NCI-H1694 treated with DMSO at 0.1 percent for 48 hours (cell line): ENCODE measurements at places on chromosomes 4 and X.

DNA sequence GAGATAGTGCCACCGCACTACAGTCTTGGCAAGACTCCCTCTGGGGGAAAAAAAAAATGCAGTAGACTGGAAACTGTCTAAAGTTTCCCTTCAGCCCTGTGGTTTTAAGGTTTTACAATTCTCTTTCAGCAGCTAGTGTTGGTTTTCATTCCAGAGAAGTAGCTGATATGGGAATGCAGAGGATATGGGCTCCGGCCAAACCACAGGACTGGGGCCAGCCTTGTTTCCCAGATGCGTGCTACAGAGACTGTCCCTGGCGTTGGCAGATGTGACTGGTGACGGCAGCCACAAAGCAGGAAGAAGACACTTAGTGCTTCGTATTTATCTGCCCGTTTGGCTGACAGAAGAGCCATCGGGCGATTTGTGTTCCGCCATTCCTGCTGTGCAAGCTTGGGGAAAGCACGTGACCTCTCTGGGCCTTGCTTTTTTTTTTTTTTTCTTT lies 43.2 kb downstream of the ZBTB49 start:
- no peak for DNase-seq

- DNase-seq, result no peak
These were observed 144.5 kb downstream of the APBB2 start for GRCh38 chr4:41069838-41070237.

DNA sequence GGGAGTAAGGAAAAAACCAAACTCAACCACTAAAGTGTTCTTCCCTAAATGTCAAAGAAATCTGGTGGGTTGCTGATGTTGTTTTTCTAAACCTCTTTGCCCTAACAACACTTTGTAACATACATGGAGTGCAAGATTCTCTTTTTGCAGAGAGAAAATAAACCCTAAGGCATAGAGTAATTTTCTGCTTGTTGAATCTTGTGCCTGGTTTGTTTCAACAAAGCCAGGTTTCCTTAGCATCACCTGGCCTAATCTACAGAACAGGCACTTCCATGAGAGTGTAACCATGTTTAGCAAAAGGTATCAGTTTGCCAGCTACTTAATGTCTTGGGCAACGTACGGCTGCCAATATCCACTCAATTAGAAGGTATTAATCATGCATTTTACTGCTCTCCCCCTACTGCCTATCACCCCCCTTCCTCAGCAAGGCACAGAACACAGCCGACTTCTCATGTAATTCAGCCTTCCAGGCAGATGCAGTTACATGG lies 219.2 kb downstream of the MAML3 start:
- DNase-seq, result no peak

- no peak for DNase-seq
These were observed 90.4 kb downstream of the ABLIM2 start for GRCh38 chr4:8067945-8068896.

DNA sequence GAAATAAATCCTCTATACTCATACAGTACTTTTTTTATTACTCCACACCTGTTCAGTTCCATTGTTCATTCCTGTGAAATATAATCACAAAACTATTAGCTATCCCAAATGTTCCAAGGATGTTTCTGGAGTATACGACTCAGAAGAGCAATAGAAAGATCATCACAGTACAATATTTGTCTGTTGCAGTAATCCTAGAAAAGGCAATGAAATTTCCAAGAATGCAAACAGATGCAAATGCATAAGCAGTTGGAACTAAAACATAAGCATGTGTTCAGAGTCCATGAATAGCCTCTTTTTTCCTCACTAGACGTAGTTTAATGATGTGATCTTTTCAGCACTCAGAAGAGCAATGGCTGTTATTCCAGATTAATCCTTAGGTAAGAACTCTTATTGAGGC lies 55.2 kb downstream of the RTL3 start:
- no peak for DNase-seq

DNA sequence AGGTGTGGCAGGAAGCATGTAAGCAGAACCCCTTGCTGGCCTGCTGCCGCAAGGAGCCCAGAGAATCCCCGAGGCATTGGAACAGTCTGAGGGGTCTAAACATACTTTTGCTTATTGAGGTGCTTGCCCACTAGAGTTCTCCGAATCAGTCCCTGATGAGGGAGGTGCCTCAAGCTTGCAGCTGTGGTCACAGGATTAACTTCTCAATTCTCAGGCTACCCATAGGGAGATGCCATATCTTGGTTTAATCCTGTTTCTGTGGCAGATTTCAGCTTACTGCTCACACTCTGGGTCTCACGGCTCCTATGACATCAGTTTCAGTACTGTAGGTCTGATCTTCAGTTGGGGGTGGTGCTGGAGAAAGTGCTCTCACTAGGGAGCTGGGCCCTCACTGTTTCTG lies 39.9 kb downstream of the CCNG2 start:
- no peak for DNase-seq

GRCh38 chr4:135290136-135290535 lies 1088.5 kb upstream of the PABPC4L start:
- no peak for DNase-seq

GRCh38 chr4:73902038-73902637 lies 32.9 kb downstream of the CXCL1 start:
- DNase-seq, result no peak

DNA sequence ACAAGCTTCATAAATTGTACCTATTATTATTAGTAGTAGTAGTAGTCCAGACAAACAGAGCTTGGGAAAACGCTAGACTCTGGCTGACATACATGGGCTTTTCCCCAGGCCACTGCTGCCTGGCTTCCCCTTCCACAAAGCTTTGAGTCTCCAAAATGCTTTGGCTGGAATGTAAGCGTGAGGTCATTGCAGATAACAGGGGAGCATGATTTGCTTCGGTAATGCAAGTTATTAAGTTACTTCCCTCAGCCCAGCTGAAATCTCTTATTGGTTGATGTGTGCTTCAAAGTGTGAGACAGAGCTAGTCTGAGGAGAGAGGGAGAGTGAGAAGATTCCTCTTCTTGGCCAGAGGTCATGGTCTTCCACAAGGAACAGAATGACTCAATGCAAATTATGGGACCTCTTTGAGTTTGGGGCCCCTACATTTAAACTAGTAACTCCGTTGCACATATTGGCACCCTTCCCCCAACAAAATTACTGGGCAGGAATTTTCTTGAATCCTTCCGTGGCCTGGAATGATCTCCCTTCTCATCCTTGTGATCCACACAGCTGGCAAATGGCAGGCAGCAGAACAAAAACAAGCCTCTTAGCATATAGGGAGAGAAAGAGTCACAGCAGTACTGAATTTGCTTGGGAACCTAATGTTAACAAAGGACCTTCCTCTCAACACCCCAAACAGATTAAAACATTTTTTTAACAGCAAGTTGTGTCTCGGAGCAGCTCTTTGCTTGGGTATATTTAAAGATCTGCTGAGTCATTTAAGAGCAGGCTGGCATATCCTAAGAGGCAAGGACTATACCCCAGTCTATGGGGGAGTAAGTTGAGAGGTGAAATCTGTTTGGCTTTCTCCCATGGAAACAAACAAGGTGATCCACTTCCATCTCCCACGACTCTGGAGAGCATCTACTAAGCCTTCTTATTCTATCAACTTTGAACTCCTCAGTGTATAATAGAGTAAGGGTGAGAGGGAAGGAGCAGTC lies 19.9 kb downstream of the AR start:
- DNase-seq, result no peak

- DNase-seq, result no peak
These were observed 824 bp upstream of the UGDH start for GRCh38 chr4:39528061-39528465.

- no peak for DNase-seq
These were observed 220.7 kb upstream of the CNKSR2 start for GRCh38 chrX:21153503-21153902.

GRCh38 chrX:110341189-110342035 lies 17.2 kb upstream of the RTL9 start:
- no peak for DNase-seq

- no peak for DNase-seq
These were observed 4.3 kb downstream of the THOC2 start for GRCh38 chrX:123728554-123728953.

- no peak for DNase-seq
These were observed 2.8 kb downstream of the TBC1D14 start for GRCh38 chr4:6912441-6912840.

GRCh38 chr4:15695240-15695699 lies 7.6 kb upstream of the BST1 start:
- DNase-seq, result no peak

DNA sequence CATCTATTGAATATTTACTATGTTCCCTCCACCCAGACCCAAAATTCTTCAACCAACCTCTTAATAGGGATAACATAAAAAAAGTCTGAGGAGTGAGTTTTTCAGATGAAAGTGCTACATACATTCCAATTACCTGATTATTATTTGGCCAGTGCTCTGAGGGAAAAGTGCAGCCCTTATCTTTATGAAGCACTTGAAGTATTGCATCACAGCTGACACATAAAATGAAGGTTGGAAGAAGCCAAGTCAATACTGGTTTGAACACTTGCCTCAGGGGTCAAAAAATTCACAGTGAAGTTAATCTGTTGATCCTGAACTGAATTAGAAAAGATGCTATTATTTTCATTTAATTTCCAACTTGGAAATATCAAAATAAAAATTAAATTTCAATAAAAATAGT lies 498.9 kb downstream of the INPP4B start:
- DNase-seq, result no peak

GRCh38 chr4:76809594-76810305 lies 88.2 kb downstream of the SOWAHB start:
- DNase-seq, result no peak

GRCh38 chrX:143336261-143336660 lies 181.0 kb downstream of the SPANXN3 start:
- no peak for DNase-seq

DNA sequence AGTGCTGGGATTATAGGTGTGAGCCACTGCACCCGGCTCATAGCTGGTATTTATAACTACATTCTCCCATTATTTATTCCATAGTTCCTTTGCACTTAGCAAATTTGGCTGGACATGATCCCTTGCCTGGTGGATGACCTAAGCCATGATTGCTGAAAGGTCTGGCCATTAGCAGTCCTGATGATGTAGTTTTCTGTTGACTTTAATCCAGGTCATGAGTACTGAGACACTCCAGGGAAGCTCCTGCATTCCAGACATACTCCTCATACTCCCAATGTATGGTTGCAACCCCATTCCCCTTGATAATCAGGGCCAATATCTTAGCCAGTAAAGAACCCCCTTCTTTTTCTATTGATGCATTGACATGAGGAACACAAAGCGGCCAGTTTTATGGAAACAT lies 24.4 kb upstream of the MGST2 start:
- DNase-seq, result no peak

GRCh38 chrX:102720237-102721168 lies at the start of gene GPRASP3:
Gene GPRASP3 (plus strand): TSS chrX:102720743. CDS start chrX:102748996, 28,253 bp downstream.
- peak; percentile 36 for DNase-seq

DNA sequence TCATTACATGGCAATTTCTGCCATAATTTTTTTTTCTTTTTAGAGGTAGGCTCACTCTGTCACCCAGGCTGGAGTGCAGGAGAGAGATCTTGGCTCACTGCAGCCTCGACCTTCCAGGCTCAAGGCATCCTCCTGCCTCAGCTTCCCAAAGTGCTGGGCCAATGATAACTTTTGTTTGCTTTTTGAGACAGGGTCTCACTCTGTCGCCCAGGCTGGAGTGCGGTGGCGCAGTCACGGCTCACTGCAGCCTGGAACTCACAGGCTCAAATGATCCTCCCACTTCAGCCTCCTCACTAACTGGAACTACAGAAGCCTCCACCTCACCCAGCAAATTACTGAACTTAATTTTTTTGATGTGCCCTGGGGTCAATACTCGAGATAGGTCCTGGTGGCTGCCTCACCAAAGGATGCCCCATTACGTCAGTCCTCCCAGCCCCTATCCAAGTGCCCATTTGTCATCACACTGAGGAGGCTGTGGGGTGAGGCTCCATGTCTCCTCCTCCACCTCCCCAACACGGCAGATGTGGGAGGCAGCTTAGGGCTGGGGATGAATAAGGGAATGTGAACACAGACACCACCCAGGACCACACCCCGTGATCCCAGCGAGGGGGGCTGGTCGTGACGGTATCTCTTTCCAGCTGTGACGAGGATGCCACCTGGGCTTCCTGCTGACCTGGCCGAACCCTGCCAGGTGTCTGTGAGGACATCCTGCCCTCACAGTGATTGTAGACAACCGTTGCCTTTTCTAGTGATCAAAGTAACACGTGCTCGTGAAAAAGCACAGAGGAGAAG lies 12.4 kb upstream of the NKX1-1 start:
- DNase-seq, result no peak

GRCh38 chrX:85851418-85851817 lies 195.9 kb downstream of the CHM start:
- no peak for DNase-seq

DNA sequence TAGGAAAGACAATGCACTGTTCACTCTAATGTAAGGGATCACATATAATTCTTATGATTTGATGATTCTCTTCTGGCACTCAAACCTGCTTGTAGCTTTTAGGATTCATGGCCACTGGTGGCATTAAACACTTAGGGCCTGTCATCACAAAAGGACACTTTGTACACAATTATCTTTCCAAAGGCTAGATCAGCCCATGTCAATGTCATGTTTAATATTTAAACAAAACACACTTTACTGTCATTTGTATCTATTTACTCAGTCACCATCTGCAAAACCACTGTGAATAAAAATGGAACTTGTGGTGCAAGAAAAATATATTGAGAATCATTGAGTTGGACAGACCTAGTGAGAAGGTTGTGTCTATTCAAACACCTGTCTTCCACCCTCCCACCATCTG lies 83.6 kb upstream of the TTC29 start:
- DNase-seq, result no peak

GRCh38 chrX:140505421-140506337 lies 810 bp upstream of the SOX3 start:
- no peak for DNase-seq

DNA sequence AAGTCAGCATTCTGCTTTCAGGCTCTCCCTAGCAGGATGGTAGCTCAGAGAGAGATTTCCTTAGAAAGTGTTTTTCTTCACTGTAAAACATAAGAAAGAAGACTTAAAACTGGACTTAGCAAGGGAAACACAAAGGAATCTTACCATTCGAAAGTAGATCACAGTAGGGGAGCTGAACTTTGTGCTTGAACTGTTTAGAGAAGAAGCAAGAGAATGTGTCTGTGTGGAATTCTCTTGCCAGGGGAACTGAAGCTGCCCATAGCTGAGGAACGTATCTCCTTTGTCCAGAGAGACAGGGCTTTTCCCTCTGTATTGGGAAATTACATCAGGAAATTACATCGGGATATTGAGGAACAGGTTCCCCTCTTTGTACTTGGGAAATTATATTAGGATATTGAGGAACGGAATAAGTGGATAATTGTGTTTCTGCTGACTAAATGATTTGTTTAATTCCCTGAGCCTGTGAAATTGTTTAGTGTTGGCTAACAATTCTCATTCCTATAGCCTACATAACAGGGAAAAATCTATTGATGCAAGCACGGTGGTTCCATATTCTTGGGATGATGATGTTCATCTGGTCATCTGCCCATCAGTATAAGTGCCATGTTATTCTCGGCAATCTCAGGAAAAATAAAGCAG lies 21.2 kb downstream of the SRD5A3 start:
- DNase-seq, result no peak

- DNase-seq, result no peak
These were observed 46.1 kb downstream of the SETD7 start for GRCh38 chr4:139509727-139510410.
